Right cardiac atrium (tissue), 5 donors: ENCODE measurements at places on chromosomes 1 and 21. TPM values are rescaled to one million over a fixed set of nuclear protein-coding genes. Genes with fewer than 3 reads are reported as not detected.

Gene TRIM46
- polyA plus RNA-seq = 0.18 TPM

Gene UQCRH
- 2,380 TPM for polyA plus RNA-seq

Gene RNU1-4
- polyA plus RNA-seq = not detected

Gene PTPN22
- 0.48 TPM for polyA plus RNA-seq

Gene TFF1
- not detected for polyA plus RNA-seq

Gene GBP4
- 12.9 TPM for polyA plus RNA-seq

Gene FAM20B
- 24.2 TPM for polyA plus RNA-seq

- DNase-seq = no peak
Observed at GRCh38 chr1:162823231-162823630, 32.7 kb downstream of the HSD17B7 start.

GRCh38 chr1:55534565-55535121 is 319.5 kb upstream of the USP24 start:
- no peak for DNase-seq

DNA sequence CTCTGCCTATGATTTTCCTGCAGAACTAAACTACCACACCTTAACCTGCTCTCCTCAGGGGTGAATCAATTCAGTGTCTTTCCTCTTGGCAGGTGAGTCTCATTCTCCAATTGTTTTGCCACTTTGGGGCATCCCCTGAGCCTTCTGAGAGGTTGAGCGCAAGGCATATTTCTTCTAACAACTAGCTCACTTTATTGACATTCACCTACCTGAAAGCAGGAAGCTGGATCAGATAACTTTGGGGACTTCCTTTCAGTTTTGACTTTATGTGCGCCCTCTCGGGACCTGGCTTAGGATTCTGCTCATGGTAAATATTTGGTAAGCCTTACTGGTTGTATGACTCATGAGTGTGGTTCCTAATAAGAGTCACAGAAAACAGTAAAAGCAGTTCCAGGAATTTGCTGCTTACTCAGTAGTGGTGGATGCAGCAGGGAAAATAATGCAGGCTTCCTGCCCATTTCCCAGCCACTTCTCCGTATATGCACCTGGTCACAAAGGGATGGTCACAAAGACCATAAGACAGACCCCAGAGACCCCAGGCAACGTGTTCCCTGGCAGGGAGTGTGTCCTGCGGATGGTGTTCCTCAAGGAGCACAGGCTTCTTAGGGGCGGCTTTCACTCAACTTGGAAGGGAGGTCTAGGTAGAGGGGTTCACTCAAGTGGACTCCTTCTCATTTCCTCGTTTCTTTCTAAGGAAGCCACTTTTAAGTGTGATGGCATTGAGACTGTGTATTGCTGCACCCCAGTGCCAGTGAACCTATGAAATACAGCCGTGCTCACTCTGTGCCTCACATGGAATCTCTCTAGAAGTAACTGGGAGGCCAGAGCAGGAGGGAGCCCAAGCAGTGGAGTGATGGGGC is 22.0 kb upstream of the BATF3 start:
- DNase-seq = no peak

DNA sequence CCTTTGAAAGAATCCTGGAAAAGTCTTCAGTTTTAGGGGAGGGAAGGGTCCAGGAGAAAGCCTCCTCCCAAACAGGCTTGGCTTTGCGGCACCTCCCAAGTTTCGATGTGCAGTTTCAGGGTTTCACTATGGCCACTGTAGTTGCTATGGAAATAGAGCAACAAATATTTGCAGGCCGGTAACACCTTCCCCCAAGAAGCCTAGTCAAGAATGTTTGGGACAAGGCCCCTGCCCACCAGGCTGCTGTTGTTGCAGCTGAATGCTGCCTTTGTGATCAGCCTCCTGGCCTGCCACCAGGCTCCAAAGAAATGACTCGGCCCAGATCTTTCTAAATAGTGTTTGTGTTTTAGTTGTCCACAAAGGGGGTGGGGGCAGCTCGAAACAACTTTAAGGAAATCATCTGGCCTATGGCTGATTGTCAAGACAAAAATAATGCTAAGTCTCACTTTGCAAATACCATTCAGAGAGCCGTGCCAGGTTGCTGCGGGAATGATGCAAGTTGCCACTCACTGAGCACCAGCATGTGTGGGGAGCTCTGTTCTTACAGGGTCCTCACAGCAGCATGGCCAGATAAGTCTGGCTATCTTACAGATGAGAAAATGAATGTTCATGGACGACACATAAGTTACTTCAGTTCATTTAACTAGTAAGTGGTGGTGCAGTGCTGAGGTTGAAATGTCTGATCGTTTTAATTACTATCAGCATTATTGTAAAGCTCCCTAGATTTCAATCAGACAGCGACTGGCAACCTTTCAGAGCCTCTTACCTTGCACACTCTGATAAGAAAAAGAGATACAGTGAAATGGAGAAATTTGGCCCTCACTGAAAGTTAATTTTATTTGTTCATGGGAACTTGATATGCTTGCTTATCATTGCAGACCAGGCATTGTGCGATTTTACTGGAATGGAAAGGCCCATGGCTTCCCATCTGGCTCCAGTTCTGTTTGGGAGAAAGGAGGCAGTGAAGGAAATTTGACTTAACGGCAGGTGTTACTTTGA is 91.2 kb upstream of the JUN start:
- peak; percentile 83 for DNase-seq

GRCh38 chr1:34378968-34379856 is 202.5 kb downstream of the C1orf94 start:
- no peak for DNase-seq

DNA sequence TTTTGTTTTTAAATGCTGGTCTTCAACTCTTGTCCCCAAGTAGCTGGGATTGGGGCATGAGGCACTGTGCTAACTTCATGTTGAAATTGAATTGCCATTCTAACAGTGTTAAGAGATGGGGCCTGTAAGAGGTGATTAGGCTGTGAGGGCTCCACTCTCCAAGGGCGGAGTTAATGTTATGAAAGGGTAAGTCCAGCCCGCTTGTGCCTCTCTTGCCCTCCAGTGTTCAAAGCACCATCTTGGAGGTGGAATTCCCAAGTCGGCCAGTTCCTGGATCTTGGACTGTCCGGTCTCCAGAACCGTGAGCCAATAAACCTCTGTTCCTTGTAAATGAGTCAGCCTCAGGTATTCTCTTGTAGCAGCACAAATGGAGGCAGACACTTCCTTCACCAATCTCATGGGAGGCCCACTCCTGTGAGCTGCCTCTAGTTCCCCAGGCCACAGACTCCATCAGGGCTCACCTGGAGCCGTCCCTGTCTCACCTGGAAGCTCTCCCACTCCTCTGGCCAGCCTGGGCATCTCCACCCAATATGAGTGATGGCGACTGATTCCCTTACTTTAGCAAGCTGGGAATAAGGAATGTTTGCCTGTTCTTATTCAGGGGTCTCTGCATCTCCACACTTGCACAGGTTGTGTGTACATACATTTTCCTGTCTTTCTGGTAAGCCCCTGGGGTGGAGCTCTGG is 15.5 kb downstream of the IBA57 start:
- DNase-seq = no peak

- no peak for DNase-seq
Observed at GRCh38 chr1:66511118-66511517, 22.8 kb upstream of the SGIP1 start.

- no peak for DNase-seq
Observed at GRCh38 chr1:28538286-28538685, 14.6 kb upstream of the TRNAU1AP start.

DNA sequence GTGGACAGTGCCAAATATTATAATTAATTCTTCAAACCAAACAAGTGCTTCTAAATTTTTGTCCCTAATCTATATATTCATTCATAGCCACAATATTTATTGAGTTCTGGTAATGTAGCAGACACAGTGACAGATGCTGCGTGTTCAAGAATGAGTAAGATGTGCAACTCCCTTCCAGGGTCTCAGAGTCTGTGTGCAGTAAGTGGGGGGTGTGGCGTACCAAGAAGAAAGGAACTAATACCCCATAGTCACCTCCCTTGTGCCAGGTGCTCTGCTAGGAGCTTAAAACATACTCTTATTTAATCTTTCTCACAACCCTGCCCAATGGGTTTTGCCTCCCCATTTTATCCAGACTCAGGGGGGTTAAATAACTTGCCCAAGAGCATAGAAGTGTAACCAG is 358.7 kb downstream of the BARHL2 start:
- no peak for DNase-seq

DNA sequence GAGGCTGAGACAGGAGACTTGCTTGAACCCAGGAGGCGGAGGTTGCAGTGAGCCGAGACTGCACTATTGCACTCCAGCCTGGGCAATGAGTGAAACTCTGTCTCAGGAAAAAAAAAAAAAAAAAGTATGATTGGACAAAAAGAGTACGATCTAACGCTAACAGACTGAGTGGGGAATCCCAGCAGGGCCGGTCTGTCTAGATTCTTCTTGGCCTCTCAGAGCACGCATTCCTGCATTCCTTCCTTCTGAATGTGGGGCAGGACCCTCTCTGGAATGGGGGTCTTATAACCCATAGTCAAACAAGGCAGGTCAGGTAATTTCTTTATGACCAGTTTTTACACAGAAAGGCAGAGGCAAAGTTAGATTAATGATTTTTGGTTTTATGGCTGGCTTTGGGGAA is 92.0 kb upstream of the PPM1J start:
- DNase-seq = no peak

DNA sequence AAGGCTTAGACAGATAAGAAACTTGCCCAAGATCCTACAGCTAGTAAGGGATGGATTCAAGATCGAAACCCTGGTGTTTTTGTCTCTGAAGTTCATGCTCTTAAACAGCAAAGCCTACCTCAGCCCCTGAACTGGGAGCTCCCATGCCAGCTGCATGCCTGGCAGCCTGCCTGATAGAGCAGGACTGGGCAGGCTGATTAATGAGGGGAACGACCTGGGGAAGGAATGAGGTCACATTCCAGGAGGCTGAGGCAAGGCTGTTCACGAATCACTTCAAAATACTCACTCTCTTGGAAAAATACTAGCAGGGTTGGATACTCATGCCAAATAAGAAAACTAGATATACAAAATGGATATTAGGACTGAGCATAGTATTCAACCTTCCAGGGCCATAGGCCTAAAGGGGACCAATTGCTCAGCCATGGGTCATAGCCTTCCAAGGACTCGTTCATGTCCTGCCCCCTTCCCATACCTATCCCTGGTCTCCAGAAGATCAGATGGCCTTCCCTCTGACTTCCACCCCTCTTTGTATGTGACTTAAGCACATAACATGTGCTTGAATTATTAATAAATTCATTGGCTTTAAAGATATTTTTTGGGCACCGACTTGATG is 15.6 kb upstream of the TACSTD2 start:
- peak; percentile 58 for DNase-seq

DNA sequence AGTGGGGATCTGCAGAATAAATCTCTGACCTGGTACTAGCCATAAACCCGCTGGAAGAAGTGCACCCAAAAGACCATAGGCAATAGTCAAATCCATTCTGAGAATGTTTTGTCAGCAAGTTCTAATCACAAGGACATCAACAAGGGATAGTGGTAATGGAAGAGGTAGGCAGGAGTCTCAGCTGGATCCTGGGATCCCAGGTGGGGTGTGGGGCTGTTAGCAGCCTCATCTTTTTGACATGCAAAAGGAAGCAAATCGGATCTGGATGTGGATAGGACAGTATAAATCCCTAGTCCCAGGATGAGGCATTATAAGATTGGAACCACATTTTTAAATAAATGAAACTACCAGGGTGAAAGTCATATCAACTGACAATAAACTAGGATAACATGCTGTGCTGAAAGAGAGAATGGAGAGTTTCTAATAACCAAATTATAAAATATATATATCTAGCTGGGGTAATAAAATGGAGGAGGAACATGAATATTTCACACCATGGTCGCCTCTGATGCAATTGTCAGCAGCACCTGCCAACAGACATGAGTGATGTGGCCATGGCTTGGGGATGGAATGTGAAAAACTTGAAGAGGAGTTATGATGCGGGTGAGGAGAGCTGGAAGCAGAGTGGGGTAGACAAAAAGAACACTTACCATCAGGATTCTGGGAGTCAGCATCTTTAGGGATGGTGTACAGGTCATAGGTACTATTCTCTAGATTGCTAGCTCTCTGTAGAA is 23.7 kb upstream of the PEX19 start:
- DNase-seq = no peak

DNA sequence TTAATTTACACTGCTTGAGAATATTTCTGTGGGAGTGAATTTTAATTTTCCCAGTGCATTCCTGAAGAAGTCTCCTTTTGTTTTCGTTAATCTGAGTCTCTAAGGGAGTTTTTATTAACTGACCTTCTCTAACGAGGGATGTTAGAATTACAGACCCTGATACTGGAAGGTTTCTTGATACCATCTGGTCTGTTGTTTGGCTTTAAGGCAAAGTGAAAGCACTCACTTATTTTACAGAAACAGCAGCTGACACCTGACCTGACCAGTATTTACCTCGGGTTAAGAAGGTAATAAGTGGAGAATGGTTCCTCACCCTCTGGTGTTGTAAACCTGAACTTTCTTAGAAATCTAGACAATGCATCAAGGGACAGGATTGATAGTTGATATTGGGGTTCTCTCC is 12.4 kb downstream of the CDC14A start:
- no peak for DNase-seq

DNA sequence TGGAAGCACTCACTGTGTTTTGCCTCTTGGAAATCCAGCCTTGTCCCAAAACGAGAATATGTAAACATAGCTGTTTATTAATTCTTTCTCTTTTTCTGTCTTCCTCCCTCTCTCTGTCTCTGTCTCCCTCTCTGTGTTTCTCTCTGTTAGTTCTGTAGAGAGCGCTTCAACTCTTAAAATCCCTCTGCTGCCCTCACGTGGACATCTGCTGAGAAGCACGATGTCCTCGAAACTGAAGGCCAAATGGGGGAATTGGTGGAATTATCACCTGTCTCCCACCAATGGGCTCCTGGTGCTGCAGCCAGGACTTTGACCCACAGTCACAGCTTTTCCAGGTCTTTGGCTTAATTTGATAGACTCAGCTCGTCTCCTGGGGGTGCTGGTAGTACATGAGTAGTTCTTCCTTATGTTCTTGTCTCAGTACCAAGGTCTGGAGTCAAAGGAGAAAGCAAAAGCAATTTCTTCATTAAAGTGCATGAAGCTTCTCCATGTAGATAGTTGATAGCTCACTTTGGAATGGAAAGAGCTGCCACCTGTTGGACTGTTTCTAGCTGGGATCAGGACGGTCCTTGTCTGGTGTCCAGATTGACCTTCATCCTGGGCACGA is 5.5 kb upstream of the GBP6 start:
- DNase-seq = peak; percentile 94

DNA sequence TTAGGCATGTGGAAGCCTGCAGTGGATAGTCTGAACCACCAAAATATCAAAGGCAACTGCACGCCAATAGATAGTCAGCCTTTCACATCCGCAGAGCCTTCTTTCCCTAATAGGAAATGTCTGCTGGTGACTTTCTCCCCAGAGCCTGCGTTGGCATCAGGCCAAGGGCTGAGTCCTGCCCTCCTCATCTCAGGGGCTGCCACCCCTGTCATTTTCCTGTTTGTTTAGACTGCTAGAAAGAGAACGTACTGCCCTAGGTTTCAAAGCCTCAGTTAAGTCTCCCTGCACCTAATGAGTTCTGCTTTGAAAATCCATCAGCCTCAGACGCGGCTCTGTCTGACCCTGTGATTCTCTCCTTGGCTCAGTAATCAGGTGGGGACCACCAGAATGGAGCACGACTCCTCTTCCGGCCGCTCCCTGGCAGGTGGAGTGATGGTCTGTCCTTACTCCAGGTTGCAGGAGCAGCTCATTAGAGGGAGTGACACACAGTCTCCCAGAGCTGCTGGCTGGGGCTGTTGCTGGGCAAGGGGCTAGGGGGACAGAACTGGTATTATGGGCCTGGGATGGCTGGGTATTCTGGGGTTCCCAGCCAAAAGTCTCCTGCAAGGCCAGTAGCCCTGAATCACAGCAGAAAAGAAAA is 27.3 kb downstream of the STUM start:
- no peak for DNase-seq

GRCh38 chr1:235612761-235613160 is 36.8 kb downstream of the GNG4 start:
- no peak for DNase-seq
